GM13976 (cell line): ENCODE measurements at places on chromosomes 16 and 17.

- peak; percentile 56 for DNase-seq
These were observed 1.1 kb downstream of the CHTF8 start for GRCh38 chr16:69131167-69131838.

DNA sequence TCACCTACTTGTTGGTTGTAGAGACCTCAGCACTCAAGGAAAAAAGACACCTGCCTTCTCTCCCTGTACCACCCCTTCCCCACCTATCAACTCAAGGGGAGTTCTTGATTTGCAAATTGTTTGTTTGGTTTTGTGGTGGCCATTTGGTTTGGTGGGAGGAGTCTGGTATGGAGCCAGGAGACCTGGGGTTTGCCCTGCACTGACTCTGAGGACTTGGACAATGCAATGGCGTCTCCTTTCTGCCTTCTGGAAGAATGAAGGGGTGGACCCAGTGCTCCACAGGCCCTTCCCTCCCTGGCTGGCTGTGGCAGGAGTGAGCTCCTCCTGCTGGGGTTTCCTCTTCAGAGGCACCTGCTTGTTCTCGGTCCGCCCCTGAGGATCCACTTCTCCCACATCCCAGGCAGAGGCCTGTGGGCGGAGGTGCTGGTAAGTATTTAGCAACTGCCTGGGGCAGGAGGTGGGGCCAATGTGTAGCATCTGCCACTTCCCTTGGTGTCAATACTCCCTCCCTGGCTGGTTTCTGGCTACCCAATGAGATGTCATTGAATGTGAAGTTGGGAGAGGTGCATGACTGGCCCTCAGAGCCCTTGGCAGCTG lies 164.5 kb downstream of the NTN1 start:
- no peak for DNase-seq

GRCh38 chr17:61310590-61310989 lies 89.1 kb upstream of the TBX2 start:
- no peak for DNase-seq

DNA sequence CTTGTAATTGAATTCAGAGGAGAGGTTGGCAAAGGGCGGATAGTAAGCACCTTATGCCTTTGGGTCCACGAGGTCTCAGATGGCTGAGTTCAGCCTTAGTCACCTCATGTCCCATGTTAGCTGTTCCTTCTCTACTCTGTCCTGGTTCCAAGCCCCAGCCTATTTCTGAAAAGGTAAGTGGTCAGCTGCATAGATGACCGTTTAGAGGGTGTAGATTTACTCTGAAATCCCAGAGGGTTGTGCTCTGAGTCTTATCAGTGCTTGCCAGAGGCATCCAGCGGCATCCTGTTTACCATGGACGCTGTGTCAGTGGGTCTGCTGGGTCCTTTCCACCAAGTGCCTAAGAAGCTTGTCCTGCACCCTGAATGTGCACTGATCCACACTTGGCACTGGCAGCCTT lies 1.9 kb downstream of the ZNF778 start:
- no peak for DNase-seq
